Keratinocyte (primary cell): ENCODE measurements at places on chromosomes 1 and 21.

GRCh38 chr1:91885213-91885715 lies 687 bp downstream of the TGFBR3 start:
- DNase-seq, result no peak

DNA sequence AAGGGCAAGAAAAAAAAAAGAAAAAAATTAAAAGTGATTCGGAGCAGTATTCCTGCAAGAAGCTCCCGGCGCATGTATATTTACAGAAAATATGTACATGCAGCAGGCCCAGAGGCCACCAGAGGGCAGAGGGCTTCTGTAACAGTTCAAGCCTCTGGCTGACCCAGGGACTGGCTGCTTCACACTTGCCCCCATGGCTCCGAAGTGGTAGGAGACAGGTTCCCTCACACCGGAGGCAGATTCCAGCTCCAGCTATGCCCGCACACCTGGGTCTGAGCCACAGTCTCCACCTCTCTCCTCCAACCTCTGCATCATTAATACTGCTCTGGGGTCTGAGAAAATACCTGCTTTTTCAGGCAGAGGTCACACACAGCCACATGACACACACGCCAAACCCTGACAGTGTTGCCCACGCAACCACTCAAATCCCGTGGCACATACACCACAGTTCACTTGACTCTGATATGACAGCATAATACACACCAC lies 2.2 kb upstream of the ARHGAP30 start:
- DNase-seq, result no peak

- no peak for DNase-seq
These were observed 10.2 kb upstream of the BECN2 start for GRCh38 chr1:241947354-241947753.

DNA sequence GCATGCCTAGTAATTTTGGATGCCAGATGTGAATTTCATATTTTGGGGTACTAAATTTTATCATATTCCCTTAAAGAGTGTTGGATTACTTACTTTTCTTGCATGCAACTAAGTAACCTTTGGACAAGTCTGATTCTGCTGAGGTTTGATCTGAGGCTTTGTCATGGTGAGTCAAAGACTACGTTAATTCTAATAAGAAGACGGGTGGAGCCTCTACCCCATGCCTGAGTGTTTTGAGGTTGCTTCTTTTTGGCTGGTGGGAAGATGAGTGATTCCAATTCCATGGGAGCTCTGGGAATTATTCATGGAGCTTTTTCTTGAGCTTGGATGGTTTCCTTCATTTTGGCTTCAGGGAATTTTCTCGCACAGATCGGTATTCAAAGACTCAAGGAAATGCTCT lies 11.6 kb upstream of the PCP4 start:
- DNase-seq, result no peak
